ENCODE measurements at places on chromosomes 5 and 9. TPM values are rescaled to one million over a fixed set of nuclear protein-coding genes. Genes with fewer than 3 reads are reported as not detected.

- no peaks in the 10 kb centered on the region for H3K36me3 ChIP-seq
- H3K4me3 ChIP-seq: no peak overlapping the region
- DNase-seq: no peak
- H3K27me3 ChIP-seq: peaks cover 55% of the 10 kb centered on the region
- H3K4me1 ChIP-seq: no peaks in the 10 kb centered on the region
Observed at GRCh38 chr9:68515326-68516017, 25.2 kb downstream of the TMEM252 start.

DNA sequence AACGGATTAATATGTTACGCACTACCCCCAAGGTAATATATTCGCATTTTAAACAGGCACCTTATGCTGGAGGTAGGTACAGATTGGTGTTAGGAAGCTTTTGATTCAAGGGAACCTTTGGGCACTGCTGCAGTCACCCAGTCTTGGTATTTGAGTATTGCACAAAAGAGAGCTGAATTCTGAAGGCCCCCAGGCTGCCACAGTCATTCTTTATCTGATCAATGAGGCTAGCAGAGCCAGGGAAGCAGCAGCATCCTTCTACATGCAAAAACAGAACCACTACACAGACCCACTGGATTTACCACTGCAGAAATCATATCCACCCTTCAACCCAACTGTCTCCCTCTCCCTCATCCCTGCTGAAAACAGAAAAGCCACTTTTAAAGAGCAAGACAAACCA is 121.2 kb upstream of the GRIN3A start:
- no peaks in the 10 kb centered on the region for H3K27me3 ChIP-seq
- H3K4me1 ChIP-seq: no peaks in the 10 kb centered on the region
- no peak for DNase-seq
- no peaks in the 10 kb centered on the region for H3K36me3 ChIP-seq

GRCh38 chr9:121831869-121832268 is 180.4 kb downstream of the DAB2IP start:
- DNase-seq: peak; percentile 13
- no peak overlapping the region for H3K27ac ChIP-seq
- no peaks in the 10 kb centered on the region for H3K36me3 ChIP-seq

The TICAM2 gene
- total RNA-seq: 0.67 TPM

GRCh38 chr5:83563631-83564030 is 92.1 kb downstream of the VCAN start:
- H3K4me3 ChIP-seq: no peak overlapping the region
- DNase-seq: no peak
- no peaks in the 10 kb centered on the region for H3K36me3 ChIP-seq
- H3K27me3 ChIP-seq: no peaks in the 10 kb centered on the region
- no peak overlapping the region for H3K27ac ChIP-seq
